GM12865 (cell line): ENCODE measurements at places on chromosomes 5 and 9.

- DNase-seq: no peak
These were observed 35.4 kb downstream of the PNPLA7 start for GRCh38 chr9:137514691-137515337.

DNA sequence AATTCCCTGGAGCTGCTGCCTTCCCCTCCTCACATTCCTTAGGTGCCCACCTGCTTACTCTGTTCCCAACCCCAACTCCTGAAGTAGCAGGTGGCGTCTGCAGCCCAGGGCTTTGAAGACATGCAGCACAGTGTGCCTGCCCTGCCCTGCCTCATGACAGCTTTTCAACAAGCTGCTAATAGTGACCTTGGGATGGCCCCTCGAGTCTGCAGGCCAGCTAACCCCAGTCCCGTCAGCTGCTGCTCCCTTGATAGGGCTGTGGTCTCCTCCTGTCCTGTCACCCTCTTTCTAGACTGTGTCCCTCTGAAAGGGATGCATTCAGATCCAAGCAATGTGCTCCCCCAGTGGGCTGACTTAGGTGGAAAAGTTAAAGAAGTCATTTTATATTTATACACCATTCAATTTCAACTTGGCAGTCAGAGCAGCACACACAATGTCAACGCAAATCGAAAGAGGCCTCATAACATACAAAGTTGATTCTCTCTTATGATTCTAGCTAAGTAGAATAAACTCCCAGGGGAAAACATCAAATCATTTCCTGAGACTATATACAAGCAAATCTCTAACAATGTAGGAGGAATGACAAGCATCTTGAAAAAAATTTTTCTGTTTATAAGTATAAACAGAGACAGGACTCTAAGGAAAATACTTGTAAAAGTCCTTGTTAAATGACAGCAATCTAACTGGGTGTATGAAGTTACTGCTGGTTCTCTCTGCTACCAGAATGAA is 37.9 kb downstream of the ADRB2 start:
- no peak for DNase-seq

- DNase-seq: no peak
These were observed 84.0 kb upstream of the MIER3 start for GRCh38 chr5:57035955-57036354.

DNA sequence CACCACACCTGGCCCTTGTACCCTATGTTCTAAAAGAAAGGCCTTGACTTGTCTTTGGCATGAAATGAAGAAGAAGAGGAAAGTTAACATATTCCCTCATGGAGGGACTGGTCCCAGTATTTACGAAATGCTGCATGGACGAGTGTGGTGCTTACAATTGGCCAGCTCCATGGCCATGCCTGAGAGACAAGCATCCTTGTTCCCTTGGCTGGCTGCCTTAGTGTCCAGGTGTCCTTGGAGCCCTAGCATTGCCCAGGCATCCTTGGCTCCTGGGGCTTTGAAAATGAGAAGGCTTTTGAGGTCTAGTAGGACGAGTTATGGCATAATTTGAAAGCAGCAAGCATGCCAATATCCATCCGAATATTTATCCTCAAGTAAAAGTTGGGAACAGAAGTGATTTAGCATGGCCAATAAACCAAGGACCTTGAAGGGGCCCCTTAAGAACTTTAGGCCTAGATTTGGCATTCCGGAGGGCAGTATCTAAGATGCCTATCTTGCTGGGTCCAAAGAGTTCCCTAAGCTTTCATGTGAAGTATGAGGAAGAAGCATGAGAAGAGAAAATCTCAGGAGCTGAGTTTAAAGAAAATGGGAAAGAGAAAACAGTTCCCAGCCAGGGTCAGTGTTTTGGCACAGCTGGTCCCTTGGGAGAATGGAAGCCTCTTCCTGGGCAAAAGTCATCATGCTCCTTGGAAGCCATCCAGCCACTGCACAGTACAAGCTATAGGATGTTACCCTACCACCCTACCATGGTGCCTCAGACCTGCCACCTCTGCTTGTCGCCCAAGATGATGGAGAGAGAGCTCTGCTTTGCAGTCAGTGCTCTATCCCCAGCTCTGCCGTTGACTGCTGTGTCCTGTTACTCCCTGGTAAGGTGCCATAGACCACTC is 91.0 kb downstream of the AOPEP start:
- DNase-seq: no peak

GRCh38 chr9:87431837-87432236 is 65.8 kb upstream of the DAPK1 start:
- no peak for DNase-seq

GRCh38 chr9:109973336-109973735 is 193.3 kb downstream of the PALM2AKAP2 start:
- DNase-seq: peak; percentile 35

- DNase-seq: no peak
These were observed 35.3 kb downstream of the GAPVD1 start for GRCh38 chr9:125296843-125297372.
